ENCODE measurements at places on chromosomes 7 and 10.

DNA sequence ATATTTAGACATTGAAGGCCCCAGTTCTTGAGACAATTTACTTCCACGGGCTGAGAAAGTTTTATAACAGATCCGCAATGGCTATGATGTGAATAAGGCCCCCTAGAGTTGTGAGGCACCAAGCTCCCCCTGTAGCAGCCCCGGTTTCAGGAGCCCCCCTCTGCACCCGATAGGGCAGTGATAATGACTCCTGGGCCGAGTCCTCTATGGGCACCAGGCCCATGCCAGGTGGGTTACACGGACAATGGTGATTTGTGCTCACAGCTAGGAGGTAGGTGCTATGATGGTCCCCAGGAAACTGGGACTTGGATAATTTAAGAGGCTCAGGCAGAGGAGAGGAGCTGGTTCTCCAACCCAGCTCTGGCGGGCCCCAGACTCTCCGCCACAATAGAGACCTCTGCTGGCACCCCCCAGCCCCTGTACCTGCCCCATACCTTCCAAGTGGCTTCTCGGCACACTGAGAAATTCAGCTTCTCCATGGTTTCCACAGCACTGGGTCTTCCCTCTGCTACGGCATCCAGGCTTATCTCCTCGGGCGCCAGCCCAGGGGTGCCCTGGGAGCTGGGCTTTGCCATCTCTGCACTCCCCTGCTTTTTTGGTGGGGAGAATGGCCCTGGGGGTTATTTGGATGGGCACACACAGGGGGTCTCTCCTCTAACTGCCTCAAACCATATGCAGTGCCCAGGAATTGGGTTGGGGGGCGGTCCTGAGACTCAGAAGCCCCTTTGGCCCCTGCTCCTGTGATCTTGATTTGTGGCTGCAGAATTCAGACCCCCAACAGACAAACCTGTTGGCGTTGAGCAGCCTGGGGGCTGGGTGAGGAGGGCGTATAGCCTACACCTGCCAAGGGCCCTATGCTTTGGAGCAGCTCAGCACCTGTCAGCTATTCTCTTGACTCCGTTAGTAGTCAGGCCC is 12.2 kb upstream of the KCP start:
- no peak for DNase-seq

- DNase-seq: no peak
Measured at GRCh38 chr7:7979558-7979957, 11.0 kb downstream of the GLCCI1 start.

- DNase-seq: no peak
Measured at GRCh38 chr10:103967448-103968071, 620 bp downstream of the SLK start.

- DNase-seq: no peak
Measured at GRCh38 chr10:132151951-132152505, 34.7 kb upstream of the DPYSL4 start.

DNA sequence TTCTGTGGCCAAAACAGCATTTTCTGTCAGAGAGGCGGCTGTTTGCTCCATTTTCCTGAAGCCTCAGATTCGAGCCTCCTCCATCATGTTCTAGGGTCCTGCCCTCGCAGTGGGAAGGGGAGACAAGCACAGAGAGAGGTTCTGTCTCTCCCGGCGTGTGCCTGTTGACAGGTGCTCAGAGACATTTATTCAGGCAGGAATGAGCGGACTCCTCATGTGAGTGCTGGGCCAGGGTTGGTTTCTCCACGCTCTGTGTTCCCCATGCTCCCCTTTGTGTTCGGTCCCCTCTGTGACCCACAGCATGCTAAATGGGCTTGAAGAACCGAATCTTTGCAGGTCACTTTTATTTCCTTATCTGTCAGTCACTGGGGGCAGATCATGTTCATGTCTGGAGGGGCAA is 374.6 kb downstream of the GLRX3 start:
- no peak for DNase-seq

DNA sequence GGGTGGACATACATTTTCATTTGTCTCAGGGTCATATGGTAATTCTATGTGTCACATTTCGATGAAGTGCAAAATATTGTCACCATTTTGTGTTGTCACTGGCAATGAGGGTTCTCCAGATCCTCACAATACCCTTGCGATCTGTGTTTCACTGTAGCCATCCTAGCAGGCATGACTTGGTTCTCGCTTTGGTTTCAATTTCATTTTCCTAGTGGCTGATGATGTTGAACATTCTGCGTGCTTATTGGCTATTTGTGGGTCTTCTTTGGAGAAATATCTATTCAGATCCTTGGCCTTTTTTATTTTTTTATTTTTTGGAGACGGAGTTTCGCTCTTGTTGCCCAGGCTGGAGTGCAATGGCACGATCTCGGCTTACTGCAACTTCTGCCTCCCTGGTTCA is 24.8 kb upstream of the MNX1 start:
- DNase-seq: no peak
